ENCODE measurements at places on chromosomes 3 and 15.

DNA sequence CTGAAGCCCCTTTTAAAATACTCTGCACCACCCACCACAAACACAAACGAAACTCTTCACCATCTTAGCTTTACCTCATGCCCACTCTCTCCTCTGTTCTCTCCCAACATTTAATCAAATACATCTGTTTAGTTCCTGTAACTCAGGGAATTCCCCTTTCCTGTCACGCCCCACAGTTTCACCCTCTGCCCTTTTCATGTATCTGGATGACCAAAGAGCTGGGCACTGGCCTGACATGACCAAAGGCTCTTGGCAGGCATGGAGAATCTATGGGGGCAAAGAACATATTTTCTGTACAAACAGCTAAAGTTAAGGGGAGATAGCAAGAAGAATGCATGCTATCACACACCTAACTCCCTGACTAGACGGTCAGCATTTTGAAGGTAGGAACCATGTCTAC lies 270.0 kb downstream of the TBL1XR1 start:
- DNase-seq, result no peak

GRCh38 chr3:141845407-141846049 lies 30.9 kb upstream of the ATP1B3 start:
- DNase-seq, result no peak

- DNase-seq, result no peak
Measured at GRCh38 chr15:82855286-82856100, 46.1 kb downstream of the WHAMM start.

DNA sequence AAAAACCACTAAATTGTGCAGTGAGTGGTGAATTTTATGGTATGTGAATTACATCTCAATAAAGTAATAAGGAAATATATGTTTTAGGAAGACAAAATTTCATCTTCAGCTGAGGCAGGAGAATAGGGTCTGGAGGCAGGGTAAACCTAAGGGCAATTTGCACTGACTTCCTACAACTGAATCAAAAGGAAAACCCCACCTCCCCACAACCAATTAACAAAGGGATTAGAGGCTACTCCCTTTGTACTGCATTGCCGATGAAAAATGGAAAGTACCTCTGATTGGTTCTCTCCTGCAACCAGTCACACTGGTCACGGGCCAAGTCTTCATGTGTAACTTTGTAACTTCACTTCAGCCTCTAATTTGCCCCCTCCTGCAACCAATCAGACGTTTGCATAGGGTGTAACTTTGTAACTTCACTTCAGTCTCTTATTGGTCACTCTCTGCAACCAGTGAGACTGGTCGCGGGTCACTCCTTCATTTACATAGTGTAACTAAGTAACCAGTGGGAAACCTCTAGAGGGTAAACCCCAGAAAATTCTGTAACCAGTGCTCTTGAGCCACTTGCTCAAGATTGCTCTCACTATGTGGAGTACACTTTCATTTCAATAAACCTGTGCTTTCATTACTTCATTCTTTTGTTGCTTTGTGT lies 244.5 kb downstream of the CNTN4 start:
- DNase-seq, result no peak

DNA sequence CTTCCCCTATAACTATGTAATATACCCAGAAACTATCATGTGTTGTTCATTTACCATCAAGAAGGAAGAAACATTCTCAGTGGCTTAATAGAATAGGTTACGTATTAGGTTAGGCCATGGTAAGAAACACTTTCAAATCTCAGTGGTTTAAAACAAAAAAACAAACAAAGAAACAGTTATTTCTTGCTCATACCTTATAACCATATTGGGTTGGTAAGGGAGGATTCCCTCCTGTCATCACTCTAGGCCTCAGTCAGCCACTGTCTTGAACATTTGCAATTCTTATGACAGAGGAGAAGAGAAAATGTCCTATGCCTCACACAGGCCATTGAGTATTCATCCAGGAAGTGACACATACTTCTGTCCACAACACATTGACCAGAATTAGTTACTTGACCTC lies 727.7 kb upstream of the NECTIN3 start:
- DNase-seq, result no peak

DNA sequence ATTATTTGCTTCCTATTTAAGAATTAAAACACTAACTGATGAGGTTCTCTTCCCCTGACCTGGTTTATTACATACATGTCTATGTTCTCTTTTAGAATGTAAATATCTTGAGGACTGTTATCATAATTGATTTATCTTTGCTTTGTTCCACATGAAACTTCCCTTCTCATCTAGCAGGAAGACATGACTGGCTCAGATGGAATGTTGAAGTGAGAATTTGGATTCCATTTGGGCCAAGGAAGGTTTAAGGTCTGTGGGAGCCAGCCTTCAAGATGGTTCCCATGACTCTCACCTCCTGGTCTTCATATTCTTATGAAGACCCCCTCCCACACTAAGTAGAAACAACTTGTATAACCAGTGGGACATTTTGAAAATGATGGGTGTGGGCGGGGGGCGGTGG lies 222.2 kb upstream of the GADL1 start:
- no peak for DNase-seq

DNA sequence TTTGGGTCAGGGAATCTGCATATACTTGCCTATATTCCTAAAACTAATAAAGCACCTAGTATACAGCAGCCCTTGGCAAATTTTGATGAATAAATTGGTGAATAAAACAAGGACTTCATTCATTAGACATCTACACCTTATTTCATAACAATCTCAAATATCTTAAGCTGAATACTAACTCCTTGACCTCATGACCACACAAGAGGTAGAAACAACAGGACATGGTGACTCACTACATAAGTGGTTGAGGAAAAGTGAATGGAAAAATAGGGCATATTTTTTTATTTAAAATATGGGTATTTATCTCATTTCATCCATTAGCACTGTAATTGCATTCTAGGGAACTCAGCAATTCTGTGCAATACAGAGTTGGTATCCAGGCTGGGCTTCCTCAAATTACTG lies 7.8 kb upstream of the STAC start:
- DNase-seq, result no peak

- no peak for DNase-seq
Measured at GRCh38 chr15:67869701-67870100, 29.9 kb upstream of the RNU6-1 start.

- DNase-seq, result no peak
Measured at GRCh38 chr15:41018534-41018933, 65.3 kb downstream of the CHAC1 start.

- DNase-seq, result no peak
Measured at GRCh38 chr15:37877851-37878741, 56.3 kb upstream of the TMCO5A start.

DNA sequence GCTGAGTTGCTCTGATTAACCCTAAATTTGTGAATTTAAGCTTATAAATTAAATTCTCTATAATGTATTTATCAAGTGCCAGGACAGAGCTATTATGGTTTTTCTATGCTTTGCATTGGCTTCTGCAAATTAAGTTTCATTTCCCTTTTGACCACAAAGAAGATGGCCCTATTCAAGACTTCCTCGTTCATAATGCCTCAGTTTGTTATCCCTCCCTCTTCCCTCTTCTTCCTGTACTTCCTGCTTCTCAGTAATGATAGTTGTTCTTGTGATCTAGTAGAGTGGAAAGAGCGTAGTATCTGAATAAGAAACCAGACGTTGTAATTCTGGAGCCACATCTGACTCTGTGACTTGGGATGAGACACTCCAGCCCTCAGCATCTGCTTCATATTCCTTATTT lies 118.7 kb downstream of the CACNA1D start:
- DNase-seq, result no peak

GRCh38 chr15:76342382-76343201 lies 6.0 kb downstream of the ISL2 start:
- DNase-seq, result no peak

GRCh38 chr3:168472783-168473182 lies 377.1 kb upstream of the GOLIM4 start:
- no peak for DNase-seq
